Thoracic aorta (tissue), 2 donors: ENCODE measurements at places on chromosomes 16 and 17.

DNA sequence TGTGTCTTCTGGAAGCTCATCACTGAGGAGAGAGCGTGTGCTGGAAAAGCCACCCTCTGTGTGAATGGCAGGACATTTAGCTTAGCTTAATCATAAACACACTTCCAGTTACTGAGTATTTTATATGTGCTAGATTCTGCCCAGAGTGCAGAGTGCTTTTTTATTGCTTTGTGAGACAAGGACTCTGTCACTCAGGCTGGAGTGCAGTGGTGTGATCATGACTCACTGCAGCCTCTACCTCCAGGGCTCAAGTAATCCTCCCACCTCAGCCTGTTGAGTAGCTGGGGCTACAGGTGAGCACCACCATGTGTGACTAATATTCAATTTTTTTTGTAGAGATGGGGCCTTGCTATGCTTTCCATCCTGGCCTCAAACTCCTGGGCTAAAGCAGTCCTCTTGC lies 61.4 kb upstream of the IRX3 start:
- DNase-seq = no peak
- H3K4me3 ChIP-seq = no peak overlapping the region
- no peaks in the 10 kb centered on the region for H3K27me3 ChIP-seq
- no peaks in the 10 kb centered on the region for H3K4me1 ChIP-seq
- no peak overlapping the region for H3K27ac ChIP-seq

DNA sequence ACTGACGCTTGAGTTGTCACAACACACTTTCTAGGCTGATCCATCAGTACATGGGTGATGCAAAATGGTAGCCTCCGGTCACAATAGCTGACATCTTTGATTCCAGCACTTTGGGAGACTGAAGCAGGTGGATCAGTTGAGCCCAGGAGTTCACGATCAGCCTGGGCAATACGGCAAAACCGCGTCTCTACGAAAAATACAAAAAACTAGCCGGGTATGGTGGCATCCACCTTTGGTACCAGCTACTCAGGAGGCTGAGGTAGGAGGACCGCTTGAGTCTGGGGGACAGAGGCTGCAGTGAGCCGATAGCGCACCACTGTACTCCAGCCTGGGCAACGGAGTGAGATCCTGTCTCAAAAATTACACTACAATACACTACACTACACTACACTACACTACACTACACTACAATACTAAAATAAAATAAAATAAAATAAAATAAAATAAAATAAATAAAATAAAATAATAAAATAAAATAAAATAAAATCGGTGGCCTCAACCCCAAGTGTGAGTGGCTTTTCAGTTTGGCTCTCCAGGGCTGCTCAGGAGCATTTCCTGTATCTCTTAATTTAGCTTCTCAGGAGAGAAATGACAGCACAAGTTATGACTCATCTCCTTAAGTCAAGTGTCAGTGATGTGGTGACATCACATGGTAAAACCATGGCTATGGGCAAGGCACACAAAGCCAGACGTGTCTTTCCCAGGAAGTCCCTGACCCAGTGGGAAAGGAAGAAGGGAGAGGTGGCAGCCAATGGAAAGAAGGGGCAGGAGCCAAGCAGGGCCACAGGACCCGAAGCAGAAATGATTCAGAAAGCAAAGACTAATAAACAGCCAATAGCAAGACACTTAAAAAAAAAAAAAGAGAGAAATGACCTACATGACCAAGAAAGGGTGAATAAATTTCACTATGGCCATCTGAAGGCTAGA lies 75.3 kb upstream of the TBC1D3K start:
- DNase-seq = no peak
- no peaks in the 10 kb centered on the region for H3K36me3 ChIP-seq

- H3K4me3 ChIP-seq = no peak overlapping the region
- no peaks in the 10 kb centered on the region for H3K36me3 ChIP-seq
- no peaks in the 10 kb centered on the region for H3K27me3 ChIP-seq
- H3K4me1 ChIP-seq = no peaks in the 10 kb centered on the region
Observed at GRCh38 chr17:33583518-33584417, 290.7 kb upstream of the ASIC2 start.

- no peaks in the 10 kb centered on the region for H3K4me1 ChIP-seq
- H3K27me3 ChIP-seq = no peaks in the 10 kb centered on the region
- H3K27ac ChIP-seq = no peak overlapping the region
- H3K4me3 ChIP-seq = no peak overlapping the region
Observed at GRCh38 chr16:23843143-23843542, 7.4 kb downstream of the PRKCB start.

DNA sequence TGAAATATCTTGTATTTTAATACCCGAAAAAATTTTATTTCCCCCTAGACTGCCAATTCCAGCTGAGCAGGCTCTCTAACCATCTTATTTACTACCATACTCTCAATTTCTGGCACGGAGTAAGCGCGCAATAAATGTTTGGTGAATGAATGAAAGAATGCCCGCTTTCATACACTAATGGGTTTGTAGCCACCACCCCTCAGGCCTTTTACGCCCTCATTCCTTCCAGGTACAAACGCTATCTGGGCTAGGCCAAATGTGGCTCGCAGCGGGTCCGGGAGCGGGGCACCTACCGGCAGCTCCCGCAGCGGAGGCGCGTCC lies 536 bp upstream of the PLD2 start:
- H3K4me3 ChIP-seq = peak overlapping the region; percentile 94
- no peaks in the 10 kb centered on the region for H3K27me3 ChIP-seq
- peaks cover 10% of the 10 kb centered on the region for H3K4me1 ChIP-seq
- DNase-seq = no peak

GRCh38 chr17:13084420-13084819 lies 66.6 kb upstream of the ELAC2 start:
- H3K27me3 ChIP-seq = no peaks in the 10 kb centered on the region
- no peaks in the 10 kb centered on the region for H3K36me3 ChIP-seq
- no peak for DNase-seq
- no peak overlapping the region for H3K27ac ChIP-seq

GRCh38 chr17:76404256-76404655 lies 19.8 kb downstream of the SPHK1 start:
- H3K27ac ChIP-seq = no peak overlapping the region
- H3K4me1 ChIP-seq = peaks cover 3% of the 10 kb centered on the region
- H3K27me3 ChIP-seq = no peaks in the 10 kb centered on the region

GRCh38 chr17:76104140-76104895 lies 731 bp upstream of the EXOC7 start:
- no peaks in the 10 kb centered on the region for H3K27me3 ChIP-seq
- DNase-seq = no peak
- peak overlapping the region; percentile 95 for H3K4me3 ChIP-seq
- H3K36me3 ChIP-seq = peaks cover 18% of the 10 kb centered on the region
- H3K27ac ChIP-seq = peak overlapping the region; percentile 63
- peaks cover 20% of the 10 kb centered on the region for H3K4me1 ChIP-seq

GRCh38 chr16:15398618-15399316 lies 3.2 kb downstream of the MPV17L start:
- no peak overlapping the region for H3K27ac ChIP-seq
- no peak for DNase-seq
- H3K36me3 ChIP-seq = no peaks in the 10 kb centered on the region

DNA sequence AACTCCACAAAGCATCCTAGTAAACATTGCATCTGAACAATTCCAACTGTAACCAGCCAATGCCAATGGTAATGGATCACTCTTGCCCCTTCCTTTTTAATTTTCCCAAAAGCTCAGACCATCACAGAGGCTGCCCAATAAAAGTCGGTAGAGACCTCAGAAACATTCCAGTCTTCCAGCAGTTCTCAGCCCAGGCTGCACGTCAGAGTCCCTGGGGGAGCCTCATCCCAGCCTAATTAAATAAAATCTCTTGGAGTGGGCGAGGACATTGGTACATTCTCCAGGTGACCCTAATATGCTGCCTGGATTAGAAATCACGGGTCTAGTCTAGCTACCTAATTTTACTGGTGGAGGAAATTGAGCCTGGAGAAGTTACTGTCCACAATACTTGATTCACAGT lies 117.1 kb upstream of the MYOCD start:
- H3K4me1 ChIP-seq = peaks cover 48% of the 10 kb centered on the region
- H3K27ac ChIP-seq = peak overlapping the region; percentile 89
- DNase-seq = no peak

GRCh38 chr17:81285894-81286293 lies 9.2 kb downstream of the SLC38A10 start:
- H3K4me1 ChIP-seq = peaks cover 8% of the 10 kb centered on the region
- DNase-seq = no peak
- no peaks in the 10 kb centered on the region for H3K27me3 ChIP-seq
- H3K36me3 ChIP-seq = peaks cover 13% of the 10 kb centered on the region
- H3K4me3 ChIP-seq = peak overlapping the region; percentile 58

DNA sequence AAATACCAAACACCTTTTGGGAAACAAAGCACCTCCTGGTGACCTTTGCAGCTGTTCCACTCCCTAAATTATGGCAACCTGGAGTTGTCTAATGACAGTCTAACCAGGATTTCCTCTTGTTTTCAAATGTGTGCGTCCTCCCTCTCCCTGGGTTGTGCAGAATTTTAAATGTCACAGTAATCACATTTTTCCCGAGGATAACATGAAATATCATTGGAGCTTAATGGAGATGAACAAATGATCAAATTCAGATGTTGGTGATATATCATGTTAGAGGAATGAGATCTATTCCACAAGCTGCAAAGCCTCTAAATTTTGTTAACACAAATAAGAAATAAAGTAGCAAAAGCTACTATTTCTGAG lies 86.9 kb upstream of the HLF start:
- no peaks in the 10 kb centered on the region for H3K27me3 ChIP-seq
- H3K36me3 ChIP-seq = peaks cover 3% of the 10 kb centered on the region
- no peaks in the 10 kb centered on the region for H3K4me1 ChIP-seq
- H3K4me3 ChIP-seq = no peak overlapping the region
- no peak overlapping the region for H3K27ac ChIP-seq
- no peak for DNase-seq

DNA sequence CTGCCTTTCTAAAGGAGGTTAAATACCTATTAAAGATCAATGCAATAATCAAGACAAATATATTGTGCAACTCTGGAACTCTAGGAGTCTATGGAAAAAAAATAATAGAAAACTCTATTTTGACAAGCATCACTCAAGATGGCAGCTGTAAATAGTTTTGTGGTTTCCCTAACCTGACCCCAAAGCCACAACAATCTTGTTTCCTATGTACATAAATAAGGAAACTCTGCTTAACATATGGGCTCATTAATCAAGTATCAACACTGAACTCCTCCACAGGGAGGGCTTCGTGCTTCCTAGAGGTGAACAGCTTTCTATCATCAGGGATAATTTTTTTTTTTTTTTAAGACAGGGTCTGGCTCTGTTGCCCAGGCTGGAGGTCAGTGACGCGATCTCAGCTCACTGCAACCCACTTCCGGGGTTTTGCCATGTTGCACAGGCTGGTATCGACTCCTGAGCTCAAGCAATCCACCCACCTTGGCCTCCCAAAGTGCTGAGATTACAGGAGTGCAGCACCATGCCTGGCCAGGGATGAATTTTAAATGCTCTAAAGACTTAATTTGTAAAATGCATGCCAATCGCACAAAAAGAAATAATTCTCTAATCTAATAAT lies 42.5 kb downstream of the ARHGAP17 start:
- H3K27me3 ChIP-seq = no peaks in the 10 kb centered on the region
- no peak overlapping the region for H3K4me3 ChIP-seq
- no peak for DNase-seq

DNA sequence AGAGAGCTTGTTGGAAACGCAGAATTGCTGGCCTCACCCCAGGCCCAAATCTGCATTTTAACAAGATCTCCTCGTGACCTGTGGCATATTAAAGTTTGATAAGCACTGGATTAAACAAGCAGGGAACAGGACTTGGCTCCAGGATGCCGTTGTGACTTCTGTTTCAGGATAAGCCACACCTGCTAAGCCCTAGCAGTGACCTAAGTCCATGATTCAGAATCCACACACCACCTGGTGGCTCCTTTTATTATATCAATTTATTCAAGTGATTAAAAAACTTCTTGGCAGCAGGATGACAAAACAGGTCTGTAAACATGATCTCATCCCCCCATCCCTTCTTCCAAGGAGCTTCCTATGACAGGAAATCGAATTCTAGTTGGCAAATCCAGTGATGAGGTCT lies 9.1 kb downstream of the NAGPA start:
- DNase-seq = no peak
- H3K27ac ChIP-seq = no peak overlapping the region
- H3K4me1 ChIP-seq = no peaks in the 10 kb centered on the region

DNA sequence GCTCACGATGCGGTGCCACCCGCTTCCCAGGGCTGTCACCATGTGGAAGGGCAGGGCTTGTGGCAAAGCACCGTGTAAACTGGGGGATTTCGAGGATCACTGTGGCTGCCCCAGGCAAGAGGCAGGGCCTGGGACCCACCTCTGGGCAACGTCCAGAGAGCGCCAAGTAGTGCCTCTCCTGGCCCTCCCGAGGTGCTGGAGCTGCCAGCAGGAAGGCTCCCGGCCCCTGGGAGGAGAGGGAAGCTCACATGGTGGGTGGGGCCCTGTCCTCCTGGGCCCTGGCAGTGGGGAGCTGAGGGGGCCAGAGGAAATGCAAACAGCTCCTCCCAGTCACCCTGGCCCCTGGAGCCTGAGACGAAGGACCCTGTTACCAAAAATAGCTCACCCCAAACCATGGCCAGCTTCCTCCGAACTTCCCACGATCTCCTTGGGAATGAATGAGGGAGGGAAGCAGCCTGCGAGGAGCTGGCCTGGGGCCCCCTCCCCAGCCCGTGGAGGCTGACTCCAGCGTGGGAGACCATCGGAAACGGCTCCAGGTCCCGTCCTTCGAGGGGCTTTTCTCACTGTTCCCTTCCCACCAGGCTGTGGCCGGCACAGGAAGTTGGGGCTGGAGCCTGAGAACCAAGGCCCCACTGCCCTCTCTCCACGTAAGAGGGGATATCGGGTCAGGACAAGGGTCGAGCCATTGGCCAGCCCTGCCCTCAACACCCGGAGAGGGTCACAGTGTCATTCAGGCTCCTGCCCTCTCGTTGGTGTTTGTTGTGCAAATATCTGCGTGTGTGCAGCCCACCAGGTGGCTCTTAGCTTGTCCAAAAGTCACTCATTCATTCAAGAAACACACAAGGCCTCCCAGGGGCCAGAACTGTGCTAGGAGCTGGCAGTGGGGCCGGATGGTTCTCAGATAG lies 17.7 kb downstream of the VASN start:
- no peak overlapping the region for H3K4me3 ChIP-seq
- H3K27ac ChIP-seq = peak overlapping the region; percentile 99
- peaks cover 84% of the 10 kb centered on the region for H3K4me1 ChIP-seq
- no peaks in the 10 kb centered on the region for H3K36me3 ChIP-seq
- DNase-seq = no peak
